T-helper 22 cell (primary cell): ENCODE measurements at places on chromosomes 1 and 21.

- DNase-seq: no peak
Observed at GRCh38 chr1:234839663-234840062, 229.7 kb upstream of the IRF2BP2 start.

- no peak for DNase-seq
Observed at GRCh38 chr1:204110894-204111633, 38.1 kb downstream of the SOX13 start.

- no peak for DNase-seq
Observed at GRCh38 chr1:203931953-203932352, 70.6 kb downstream of the SNRPE start.

DNA sequence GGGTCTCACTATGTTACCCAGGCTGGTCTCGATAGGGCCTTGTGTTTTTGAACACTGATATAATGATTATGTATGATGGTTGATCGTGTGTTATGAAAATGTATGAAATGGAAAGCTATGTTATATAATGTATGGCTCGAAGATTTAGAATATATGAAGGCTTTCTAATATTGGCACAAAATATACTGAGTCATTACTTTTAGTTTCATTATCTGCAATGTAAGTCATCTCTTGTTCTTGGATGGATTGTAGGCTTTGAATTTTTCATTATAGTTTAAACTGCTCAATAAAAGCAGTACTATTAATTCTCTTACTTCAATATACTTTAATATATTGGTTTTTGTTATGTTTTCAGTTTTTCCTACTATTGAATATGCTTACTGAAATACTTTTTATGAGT is 10.1 kb downstream of the FMN2 start:
- no peak for DNase-seq
